ENCODE measurements at places on chromosomes 7 and 10.

- no peak for DNase-seq
Observed at GRCh38 chr10:132489053-132489703, 48.4 kb upstream of the INPP5A start.

DNA sequence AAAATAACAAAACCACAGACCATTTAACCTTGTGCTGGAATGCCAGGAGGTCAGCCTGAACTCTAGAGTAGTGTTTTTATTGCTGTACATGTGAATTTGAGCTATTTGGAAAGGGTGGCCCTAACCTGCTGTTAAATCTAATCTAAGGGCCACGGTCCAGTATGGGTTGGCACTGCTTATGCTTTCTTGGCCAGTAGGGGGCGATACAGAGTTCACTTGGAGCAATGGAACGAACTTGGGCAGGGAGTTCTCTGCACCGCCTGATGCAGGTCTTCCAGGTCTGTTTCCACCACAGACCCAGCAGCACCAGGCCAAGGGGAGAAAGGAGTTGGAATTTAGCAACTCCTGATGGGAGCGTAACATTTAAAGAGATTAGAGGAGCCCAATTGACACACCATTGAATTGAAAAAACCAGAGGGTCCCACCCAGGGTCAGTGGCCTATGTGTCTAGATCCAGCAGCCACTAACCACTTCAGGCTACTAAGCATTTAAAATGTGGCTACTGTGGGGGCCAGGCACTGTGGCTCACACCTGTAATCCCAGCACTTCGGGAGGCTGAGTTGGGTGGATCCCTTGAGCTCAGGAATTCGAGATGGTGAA is 75.7 kb upstream of the EFCAB10 start:
- no peak for DNase-seq

- DNase-seq, result no peak
Observed at GRCh38 chr10:121322046-121322445, 276.2 kb downstream of the FGFR2 start.

GRCh38 chr10:118992496-118992895 is 37.0 kb upstream of the NANOS1 start:
- no peak for DNase-seq

DNA sequence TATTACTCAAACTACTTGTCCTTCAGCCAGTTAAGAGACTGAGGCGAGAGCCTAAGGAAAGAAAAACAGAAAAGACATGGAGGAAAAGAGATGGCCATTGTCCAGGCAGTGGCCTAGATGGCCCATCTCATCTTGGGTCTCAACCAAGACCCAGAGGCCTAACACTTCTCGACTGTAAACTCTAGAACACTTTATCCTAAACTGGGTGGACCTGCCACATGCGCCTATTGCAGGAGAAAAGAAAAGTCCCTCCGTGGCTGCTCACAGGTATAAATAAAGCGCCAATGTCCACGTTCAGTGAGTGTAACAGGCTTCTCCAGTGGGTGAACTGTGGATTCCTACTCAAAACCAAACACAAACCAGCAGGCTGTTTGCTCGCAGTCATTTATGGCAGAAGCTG is 92.7 kb upstream of the DDC start:
- DNase-seq, result no peak

- no peak for DNase-seq
Observed at GRCh38 chr7:50684011-50684712, 98.5 kb downstream of the GRB10 start.

DNA sequence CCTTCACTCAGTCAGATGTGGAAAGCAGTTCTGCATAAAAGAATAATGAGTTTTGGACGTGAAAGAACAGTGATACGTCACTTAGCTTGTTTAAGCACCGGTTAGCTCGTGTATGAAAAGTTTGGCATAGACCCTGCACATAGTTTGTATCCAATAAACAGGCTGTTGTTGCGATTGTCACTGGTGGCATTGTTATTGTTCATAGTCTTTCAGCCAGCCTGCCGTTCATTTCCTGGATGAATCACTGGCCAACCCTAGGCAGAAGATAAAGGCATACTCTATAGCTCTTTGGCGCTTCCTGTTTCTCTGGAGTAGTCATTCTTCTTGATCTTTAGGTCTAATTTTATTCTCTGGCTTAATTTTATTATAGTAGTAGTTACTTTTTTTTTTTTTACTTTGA is 57.8 kb upstream of the ANKRD30A start:
- DNase-seq, result no peak

- no peak for DNase-seq
Observed at GRCh38 chr7:44967571-44968446, 11.0 kb downstream of the MYO1G start.

DNA sequence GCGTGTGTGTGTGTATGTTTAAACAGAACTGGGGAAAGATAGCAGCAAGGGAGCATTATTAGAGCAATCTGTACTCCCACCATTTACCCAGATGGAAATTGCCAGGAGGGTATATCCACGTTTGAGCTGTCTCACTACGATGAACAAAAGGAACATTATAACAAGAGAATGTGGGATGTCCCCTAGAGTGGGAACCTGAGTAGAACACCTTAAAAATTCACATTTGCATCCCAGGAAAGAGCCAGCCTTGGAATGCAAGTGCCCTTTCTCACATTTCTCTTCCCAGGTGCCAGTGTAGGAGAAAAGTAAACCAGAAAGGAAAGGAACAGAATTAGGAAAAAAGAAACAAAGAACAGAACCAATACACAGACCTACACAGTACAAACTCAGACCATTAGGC is 95.3 kb upstream of the PTPRZ1 start:
- no peak for DNase-seq

- DNase-seq, result no peak
Observed at GRCh38 chr10:24968349-24968748, 15.9 kb upstream of the PRTFDC1 start.

DNA sequence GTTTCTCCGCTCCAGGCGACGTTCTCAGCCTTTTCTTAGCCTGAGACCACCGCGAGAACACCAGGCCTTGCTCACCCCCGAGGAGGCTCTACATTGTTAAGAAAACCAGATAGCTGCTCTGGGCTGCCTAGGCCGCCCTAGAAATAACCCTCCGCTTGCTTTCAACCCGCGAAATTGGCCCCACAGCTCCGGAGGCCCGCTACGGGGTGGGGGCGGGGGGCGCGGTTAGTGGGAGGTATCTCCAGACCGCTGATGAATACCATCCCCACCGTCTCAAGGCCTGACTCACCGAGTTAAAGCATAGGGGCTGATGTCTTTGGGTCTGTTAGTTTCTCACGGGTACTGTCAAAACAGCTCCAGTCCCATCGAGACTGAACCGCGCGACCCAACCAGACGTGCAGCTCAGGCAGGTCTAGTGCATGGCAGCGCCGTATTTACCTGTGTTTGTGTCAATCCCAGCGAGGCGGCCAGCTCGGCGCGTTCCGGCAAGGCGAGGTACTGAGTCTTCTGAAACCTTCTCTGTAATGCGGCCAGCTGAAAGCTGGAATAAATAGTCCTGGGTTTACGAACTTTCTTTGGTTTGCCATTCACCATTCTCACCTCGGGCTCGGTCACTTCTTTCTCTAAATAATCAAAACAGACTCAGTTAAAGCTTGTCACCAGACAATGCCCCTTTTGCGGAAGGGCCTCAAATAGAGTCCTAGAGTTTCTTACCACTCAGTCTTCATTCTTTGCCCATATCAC is 2.7 kb downstream of the DLX5 start:
- no peak for DNase-seq

DNA sequence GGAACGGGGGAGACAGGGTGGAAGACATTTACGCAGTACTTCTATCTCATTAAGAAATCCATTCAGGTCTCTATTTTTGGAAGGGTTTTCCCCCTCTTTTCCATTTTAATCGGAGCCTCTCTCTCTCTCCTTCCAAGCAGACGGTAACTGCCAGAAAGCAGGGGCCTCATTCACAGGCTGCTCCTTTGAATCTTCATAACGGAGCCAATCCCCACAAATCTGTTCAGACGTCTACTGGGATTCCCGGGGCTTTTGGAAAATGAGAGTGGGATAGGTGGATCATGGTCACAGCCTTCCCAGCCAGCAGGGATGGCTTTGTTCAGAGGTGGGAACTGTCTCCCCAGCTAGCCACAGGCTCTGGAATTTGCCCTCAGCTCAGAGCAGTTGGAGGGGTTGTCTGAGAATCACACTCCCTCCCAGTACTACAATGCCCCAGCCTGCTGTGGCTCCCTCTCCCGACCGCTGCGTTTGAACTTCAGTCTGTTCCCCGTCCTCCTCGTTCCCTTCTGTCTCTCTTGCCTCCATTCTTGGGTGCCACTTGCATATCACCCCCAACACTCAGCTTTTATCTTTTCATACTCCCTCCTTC is 413.6 kb downstream of the PLXNA4 start:
- no peak for DNase-seq

- no peak for DNase-seq
Observed at GRCh38 chr7:22802426-22802825, 20.2 kb downstream of the TOMM7 start.

DNA sequence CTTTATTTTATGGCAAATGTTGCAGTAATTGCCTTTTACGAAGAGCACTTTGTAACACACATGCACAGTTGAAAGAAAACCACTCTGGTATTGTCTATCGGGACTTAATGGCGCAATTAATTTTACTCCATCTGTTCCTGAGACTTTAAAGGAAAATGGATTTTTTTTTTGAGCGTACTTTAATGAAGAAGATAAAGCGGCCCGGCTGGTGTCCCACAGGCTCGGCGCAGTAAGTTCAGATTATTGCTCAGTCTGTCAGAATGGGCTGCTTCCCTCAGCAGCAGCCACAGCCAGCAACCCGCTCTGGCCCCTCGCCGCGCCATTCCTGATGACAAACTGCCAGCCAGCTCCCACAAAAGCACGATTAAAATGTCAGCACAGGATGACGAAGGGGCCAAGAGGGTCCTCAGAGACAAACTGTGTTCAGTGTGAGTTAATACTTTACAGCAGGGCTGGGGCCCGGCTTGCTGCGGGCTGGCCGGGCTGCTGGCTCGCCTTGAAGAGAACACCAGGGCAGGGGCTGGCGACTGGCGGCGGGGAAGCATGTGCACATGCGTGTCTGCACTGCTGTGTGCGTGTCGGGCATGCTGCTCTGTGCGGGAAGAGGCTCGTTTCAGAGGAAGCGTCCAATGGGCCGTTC is 501.0 kb upstream of the GALNT17 start:
- DNase-seq, result no peak

GRCh38 chr7:15524077-15524476 is 37.7 kb downstream of the AGMO start:
- no peak for DNase-seq

GRCh38 chr10:59965899-59966650 is 59.7 kb upstream of the CCDC6 start:
- no peak for DNase-seq

GRCh38 chr7:49885593-49886285 is 112.3 kb downstream of the VWC2 start:
- DNase-seq, result no peak

GRCh38 chr10:132654121-132654571 is 116.6 kb downstream of the INPP5A start:
- DNase-seq, result no peak

GRCh38 chr7:155371884-155372781 is 74.5 kb downstream of the INSIG1 start:
- DNase-seq, result no peak

DNA sequence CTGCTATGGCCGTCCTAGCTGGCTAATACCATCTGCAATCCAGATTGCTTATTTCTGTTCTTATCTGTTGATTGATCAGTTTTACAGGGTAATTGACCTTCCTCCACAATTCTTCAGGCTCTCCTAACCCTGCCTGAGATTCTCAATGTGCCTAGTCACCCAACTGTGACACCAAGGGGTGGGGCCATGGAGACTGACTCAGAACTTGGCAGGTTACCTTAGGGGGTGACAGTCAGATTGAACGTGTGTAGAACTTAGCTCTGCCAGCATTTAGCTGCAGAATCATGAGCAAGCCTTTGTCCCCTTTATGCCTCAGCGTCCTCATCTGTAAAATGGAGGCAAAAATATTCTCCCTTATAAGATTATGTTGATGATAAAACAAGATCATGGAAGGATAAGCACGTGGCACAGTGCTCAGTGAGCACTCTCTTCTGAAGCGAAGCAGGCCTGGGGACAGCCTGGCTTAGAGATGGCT is 19.1 kb upstream of the LEP start:
- no peak for DNase-seq

DNA sequence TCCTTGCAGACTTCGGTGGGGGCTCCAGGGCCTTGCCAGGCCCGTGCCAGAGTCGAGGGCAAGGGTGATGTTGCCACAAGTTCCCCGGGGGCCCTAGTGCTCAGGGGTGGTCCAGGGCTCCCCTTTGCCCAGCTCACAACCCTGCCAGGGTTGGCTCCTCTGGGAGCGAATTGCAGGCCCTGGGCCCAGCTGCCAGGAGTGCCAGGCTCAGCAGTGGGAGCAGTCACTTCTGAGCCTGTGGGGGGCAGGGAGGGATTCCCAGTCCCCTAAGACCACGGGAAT is 43.8 kb downstream of the TCERG1L start:
- no peak for DNase-seq

GRCh38 chr10:52526251-52526823 is 212.3 kb downstream of the DKK1 start:
- DNase-seq, result no peak

- no peak for DNase-seq
Observed at GRCh38 chr10:86365346-86366032, 1.1 kb downstream of the GRID1 start.

- no peak for DNase-seq
Observed at GRCh38 chr7:93948106-93948505, 26.6 kb downstream of the GNG11 start.

DNA sequence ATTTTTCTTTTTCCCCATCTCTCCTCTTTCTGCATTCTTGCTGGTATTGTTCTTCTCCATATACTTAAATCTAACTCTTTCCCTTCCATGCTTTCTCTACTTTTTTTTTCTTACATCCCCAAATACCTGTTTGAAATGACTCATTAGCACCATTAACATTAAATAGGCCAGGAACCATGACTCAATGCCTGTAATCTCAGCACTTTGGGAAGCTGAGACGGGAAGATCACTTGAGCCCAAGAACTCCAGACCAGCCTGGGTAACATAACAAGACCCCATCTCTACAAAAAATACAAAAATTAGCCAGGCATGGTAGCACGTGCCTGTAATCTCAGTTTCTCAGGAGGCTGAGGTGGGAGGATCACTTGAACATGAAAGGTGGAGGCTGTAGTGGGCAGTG is 1026.8 kb downstream of the GATA3 start:
- DNase-seq, result no peak

DNA sequence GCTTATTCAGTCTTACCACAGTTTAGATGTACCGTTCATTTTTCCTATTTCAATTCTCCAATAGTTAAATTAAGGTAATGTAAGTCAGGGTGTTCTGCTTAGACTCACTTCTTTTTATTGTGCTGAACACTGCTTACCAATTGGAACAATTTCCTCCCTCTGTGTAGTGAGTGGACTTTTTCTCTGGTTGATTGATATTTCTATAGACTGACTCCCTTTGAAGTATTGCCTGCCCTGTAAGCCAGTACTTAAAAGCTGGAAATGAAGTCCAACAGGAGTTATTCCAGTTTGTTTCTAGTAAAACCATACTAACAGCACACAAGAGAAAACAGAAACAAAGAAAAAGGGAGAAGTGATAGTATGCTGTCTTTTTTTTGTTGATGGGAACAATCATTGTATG is 1674.9 kb downstream of the REEP3 start:
- no peak for DNase-seq

DNA sequence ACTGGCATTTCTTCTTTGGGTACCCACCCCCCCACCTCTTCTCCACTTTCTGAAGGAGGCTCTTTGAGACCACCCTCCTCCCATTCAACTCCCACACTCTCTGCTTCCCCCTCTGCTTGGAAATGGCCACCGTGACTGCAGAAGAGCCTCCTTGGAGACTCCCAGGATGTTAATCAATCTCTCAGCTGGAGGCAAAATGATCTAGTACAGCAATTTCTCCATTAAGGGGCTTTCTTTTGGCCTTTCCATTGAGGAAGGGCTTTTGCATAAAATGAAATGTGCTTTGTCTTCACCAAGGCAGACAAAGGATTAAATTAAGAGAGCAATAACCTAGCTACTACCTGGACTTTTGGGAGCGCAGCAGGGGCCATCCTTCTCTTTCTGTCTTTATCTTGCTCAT is 26.1 kb downstream of the CDHR3 start:
- no peak for DNase-seq

Data from cortex of kidney (tissue), 1 donor.